ENCODE measurements at places on chromosomes 7 and 10.
A peak's percentile ranks its signal among the peaks of the same experiment; 100 is the strongest.

DNA sequence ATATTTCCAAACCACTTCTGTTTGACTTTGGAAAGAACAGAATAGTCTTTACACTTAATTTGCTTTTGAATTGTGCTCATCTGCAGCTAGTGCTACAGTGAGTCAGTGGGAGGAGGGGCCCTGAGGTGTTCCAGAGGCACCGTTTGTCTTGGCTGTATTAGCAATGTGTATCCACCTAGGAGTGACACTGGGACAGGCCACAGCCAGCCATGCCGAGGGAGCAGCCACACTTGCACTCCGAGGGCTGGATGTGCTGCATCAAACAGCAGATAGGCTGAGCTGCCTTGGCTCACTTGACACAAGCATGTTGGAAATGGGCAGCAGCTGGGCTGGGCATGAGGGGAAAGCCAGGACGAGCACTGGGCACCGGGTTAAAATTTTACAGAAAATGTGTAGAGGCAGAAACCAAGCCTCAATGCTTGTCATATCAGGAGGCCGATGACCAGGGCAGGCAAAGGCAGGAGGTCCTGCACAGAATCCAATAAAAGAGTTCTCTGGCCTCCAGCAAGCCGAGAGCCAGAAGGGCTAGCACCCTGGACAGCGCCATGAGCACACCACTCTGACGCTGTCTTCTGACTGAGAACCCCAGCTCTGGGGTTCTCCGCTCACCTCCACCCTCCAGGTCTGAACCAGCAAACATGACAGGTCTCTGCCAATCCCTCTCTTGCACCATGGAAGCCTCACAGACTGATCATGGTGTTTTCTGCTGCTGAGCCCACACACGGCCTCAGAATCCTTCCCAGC lies 163.3 kb downstream of the GRID1 start:
- DNase-seq = peak; percentile 86

DNA sequence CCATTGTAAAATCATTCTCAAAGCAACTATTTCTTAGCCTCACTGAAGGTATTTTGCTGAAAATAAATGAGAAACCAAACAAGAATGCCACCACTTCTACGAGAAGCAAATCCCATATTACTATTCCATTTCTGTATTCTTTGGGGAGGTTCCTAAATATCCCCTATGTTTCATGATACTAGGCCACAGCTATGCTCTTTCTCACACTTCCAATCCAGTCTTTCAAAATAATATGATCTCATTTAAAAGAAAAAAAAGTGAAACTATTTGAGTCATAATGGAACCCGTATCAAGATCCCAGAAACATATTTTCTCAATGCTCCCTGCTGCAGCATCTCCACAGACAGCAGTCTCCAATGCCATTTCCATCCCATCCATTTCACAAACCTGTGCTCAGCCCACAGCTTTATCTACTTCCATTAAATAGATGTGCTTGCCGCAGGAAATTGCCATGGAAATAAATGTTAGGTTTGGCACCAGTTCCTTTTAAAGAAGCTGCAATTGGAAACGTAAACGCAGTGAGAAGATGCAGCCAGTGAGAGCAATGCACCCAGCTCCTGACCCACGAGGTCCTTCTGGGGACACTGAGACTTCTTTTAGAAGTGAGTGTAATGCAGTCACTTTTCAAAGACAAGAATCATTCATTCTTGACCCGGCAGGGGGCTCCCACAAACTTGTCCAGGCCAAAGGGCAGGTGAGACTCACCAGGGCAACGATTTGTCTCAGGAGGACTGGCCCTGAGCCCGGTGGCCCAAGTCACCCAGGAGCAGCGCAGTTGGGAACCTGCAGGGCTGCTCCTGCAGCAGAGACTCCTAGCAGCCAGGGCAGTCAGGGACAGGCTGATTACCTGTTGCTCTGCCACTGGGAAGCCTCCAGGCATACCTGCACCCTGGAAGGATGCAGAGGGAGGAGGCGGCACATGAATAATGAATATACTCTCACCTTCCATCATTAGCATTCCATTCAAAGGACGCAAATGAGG lies 99.6 kb downstream of the C10orf90 start:
- DNase-seq = no peak

GRCh38 chr7:22339725-22340390 lies 17.1 kb downstream of the RAPGEF5 start:
- DNase-seq = no peak

GRCh38 chr7:158072991-158073730 lies 514.5 kb downstream of the PTPRN2 start:
- no peak for DNase-seq

DNA sequence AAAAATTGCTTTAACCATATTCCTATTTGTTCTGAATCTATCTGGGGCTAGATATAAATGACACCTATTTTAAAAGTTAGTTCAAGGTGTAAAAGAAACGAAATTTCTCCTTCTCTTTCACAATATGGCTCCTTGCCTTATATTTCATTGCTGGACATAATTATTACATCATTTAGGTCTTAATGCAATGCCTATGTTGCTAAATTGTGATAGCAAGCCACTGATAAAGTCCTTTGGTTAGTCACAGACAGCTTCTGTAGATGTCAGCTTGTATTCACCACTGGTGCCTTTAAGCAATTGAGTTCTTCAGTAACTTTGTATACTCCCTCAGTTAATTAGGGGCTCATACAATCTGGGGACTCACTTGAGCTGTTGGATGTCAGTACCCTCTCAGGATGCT lies 1236.6 kb downstream of the GATA3 start:
- DNase-seq = no peak

GRCh38 chr7:143898810-143899209 lies 3.2 kb downstream of the TCAF1 start:
- DNase-seq = no peak

DNA sequence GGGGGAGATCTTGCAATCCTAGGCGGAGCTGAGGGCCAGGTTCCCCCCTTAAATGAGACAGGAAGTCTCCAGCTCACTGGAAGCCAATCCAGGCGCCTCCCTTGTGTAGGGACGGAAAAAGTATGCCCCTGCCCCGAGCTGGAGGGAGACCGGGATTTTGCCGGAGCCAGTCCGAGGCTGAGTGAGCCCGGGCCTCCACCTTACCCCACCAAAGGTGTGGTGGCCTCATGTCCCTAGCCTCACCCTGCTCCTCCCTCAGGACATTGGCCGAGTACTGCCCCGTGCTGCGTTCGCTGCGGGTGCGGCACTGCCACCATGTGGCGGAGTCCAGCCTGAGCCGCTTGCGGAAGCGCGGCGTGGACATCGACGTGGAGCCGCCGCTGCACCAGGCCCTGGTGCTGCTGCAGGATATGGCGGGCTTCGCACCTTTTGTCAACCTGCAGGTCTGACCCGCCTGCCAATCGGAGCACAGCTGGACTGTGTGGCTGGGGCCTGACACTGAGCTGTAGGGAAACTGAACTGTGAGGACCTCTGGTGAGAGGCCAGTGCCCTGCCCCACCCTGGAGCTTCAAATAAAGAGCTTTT lies 2.0 kb downstream of the FBXL15 start:
- DNase-seq = peak; percentile 76

DNA sequence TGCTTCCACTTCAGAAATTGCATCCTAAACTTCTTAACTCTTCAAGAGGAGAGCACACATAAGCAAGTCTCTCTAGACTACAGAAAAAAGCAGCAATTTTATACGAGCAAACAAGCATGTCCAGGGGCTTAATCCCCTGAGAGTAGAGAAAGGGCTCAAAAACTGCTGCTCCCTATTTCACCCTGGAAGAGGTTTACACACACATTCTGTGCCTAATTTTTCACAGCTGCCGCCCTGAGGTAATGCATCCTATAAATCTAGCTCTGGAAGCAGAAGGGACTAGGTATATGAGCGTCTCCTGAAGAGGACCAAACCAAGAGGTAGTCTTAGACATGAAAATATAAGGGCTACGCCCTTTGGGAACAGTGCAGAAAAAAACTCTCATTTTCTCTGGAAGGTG lies 73.1 kb downstream of the CRPPA start:
- no peak for DNase-seq
